ENCODE measurements at places on chromosomes 4 and X.

- no peak for DNase-seq
Observed at GRCh38 chr4:31983246-31983645, 1263.1 kb downstream of the PCDH7 start.

- DNase-seq: no peak
Observed at GRCh38 chrX:101478366-101478765, 6.9 kb upstream of the ARMCX4 start.

DNA sequence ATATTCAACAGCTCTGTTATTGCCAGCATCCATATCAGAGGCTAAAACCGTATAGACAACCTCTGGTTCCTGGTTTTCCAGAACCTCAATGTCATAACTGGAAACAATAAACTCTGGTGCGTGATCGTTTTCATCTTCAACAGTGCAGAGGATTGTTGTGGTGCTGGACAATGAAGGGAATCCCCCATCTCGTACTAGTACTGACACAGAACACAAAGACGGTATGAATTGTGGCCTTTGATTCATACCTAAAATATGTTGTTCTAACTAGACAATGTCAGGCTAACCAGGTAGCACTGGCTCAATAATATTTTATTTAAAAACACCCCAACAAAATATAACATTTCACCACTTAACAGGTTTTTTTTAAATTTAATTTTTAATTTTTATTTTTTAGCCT, 186.9 kb downstream of the DCHS2 start:
- no peak for DNase-seq

DNA sequence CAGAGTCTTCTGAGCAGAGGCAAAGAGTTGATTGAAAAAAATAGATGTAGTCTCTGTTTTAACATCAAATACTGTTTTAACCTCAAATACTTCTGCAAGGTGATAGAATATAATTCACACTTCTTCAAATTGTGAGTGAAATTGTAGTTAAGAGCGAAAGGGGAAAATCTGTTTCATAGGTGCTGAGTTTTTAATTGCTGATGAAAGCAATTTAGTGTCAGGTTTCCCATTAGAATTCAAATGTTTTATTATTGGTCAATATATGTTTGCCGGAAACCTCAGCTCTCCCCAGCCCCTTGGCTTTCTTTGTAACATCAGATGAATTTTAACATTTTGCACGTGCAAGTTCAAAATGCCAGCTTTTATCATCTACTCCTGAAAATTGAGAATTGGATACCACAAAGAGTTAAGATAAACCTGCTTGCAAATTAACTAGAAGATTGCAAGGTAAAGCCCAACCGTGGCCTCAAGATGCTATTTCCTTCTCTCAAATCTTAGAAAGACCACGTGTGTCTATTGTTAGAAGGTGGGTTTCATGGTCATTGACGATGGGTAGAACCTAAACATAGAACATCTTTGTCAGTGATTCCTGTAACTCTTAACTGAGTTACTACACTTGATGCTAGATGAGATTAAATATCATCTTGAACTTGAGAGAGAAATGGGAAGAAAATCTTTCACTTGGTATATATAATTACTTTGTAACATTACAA, 1824.2 kb upstream of the TENM3 start:
- no peak for DNase-seq

- no peak for DNase-seq
Observed at GRCh38 chr4:78616046-78616498, 64.5 kb downstream of the ANXA3 start.

DNA sequence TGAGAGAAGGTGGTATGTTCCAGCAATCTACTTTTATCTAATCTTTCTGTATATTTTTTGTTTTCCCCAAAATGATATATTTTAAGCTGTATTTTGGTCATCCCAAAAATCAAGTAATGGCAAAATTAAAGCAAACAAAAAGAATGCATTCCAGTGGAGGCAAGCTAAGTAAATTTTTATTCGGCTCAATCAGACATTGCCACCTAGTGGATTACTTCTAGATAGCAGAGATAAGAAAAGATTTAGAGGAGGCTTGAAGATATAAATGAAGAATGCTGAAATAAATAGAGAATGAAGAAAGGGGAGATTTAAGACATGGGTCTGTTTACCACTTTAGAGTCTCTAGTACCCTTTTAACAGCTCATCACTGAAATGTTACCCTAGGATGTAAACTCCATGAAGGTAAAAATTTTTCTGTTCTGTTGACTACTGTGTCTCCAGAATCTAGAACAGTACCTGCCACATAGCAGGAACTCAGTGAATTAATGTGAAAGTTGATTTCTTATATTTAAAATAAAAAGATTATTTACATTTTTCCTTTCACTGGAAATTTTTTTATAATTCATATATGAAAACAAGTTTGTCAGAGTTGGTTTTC, 110.9 kb upstream of the ANK2 start:
- DNase-seq: no peak

DNA sequence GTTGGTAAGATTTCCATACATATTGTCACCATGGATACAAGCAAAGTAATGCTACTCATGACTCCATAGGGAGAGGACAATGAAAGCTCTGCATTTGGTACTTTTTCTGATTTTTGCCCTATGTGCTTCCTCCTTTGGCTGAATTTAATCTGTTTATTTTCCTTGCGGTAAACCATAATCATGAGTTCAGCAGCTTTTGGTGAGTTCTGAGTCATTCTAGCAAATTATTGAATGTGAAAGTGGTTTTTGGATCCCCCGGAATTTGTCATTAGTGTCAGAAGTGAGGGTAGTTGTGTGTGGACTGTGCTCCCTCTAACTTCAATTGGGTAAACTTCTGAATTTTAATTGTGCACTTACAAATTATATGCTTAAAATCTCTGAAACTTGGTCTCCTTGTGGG, 170.3 kb downstream of the MOSPD2 start:
- DNase-seq: no peak

DNA sequence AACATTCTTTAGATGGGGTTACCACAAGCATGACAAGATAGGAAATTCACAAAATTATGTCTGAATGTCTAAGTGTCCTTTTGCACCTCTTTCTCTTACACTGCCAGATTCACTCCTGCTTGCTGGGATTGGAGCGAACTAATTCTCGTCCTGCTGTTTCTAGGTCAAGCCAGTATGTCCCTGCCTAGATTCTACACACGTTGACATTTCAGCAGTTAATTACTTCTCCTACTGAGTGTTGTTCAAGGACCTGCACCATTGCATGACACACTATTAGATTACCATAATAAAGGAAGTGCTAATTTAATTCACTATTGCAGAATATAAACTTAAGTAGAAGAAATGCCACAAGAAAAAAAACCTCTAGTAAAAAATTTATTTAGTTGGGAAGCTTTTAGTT, 1911.7 kb downstream of the PCDH7 start:
- no peak for DNase-seq

DNA sequence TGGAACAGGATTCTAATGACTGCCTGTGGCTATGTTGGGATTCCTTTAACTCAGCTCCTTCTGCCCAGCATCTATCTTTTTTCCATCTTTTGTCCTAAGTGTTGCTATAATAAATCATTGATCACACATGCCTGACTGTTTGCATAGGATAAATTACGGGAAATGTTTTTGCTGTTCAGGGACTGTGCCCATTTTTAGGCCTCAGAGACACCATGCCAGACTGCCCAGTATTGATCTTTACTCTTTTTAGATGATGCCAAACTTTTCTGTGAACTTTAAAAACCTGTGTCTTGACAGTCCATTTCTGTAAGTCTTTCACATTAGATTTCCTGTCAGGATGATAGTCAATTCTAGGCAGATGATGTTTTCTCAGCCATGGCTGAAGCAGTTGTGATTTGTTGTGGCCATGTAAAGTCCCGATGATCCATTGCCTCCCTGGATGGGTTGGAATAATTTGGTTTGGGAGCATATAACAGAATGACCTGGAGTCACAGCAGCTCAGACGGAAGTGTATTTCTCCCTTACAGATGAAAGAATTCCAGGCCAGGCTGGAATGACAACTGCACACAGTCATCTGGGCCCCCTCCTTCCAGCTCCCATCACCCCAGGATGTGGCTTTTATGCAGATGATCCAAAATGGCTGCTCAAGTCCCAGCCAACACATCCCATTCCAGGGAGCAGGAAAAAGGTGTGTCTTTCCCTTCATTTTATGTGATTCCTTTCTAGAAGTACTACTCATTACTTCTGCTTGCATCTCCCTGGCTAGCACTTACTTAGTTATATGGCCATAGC, 3.4 kb downstream of the HTT-AS start:
- no peak for DNase-seq

DNA sequence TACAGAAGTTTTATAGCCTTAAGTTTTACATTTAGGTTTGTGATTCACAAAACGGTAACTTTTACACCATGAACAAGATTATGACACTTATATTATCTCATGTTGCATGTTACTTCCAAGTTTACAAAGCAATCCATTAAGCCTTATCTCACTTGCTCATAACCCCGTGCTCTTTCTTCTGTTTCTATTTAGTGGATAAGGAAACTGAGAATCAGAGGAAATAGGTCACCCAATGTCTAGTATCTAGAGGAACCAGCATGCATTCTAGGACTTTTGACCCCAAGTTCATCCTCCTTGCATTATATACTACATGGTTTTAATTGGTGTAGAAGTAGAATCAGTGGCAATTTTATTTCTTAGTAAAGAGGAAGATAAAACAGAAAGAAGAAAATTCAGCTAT, 67.0 kb upstream of the ANXA3 start:
- DNase-seq: no peak

- no peak for DNase-seq
Observed at GRCh38 chrX:118225711-118226428, 109.3 kb upstream of the KLHL13 start.
